ENCODE measurements at places on chromosomes 1 and 21. TPM values are rescaled to one million over a fixed set of nuclear protein-coding genes. Genes with fewer than 3 reads are reported as not detected.

DNA sequence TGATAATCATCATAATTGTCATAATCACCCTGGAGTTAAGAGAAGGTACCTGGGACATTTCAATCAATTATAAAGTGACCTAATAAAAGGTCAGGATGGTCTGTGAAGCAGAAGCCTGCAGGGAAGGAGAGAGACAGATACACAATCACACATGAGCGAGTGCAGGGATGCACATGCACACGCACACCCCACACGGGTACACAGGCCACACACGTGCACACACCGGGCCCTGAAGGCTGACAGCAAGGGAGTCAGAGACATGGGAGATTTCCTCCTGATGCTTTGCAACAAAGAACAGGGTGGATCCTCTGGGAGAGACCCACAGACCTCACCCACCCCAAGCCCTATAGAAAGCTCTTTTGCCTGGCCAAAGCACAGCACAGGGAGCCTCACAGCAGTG lies 82.3 kb upstream of the ZC3H12A start:
- no peak overlapping the region for H3K4me3 ChIP-seq
- DNase-seq = no peak
- H3K27ac ChIP-seq = no peak overlapping the region
- H3K27me3 ChIP-seq = peaks cover 39% of the 10 kb centered on the region
- H3K4me1 ChIP-seq = peaks cover 28% of the 10 kb centered on the region

DNA sequence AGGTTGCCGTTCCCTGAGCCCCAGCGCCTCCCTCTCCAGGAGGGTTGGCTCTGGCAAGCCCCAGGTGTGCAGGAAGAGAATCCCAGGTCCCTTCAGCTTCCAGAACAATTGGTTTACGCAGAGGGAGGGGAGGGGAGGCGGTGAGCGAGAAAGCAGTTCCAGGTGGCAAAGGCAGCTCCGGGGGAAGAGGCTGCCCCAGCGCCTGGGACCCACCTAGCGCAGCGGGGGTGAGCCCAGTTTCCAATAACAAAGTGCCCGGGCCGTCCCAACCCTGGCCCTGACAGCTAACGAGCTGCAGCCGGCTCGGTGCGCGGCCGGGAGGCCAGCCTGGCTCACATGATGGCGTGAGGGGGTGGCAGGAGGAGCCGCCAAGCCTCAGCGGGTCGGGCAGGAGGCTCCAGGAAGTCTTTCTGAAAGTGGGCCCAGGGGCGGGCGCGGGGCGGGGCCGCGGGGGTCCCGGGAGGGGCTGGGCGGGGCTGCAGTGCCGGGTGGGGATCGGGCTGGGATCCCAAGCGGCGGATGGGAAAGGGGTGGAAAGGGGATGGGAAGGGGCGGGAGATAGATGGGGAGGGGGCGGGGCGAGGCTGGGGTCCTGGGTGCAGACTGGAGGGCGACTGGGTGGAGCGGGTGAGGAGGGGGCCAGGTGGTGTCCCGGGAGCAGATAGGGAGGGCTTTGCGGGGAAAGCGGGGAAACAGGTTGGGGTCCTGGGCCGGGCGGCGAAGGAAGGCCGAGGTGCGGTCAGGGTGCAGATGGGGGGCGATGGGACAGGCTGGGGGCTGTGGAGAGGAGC lies 22.8 kb downstream of the DHRS3 start:
- H3K27ac ChIP-seq = no peak overlapping the region
- no peaks in the 10 kb centered on the region for H3K36me3 ChIP-seq
- H3K27me3 ChIP-seq = peaks cover 36% of the 10 kb centered on the region
- DNase-seq = no peak
- peak overlapping the region; percentile 50 for H3K4me3 ChIP-seq

- H3K27me3 ChIP-seq = peaks cover 8% of the 10 kb centered on the region
- H3K36me3 ChIP-seq = no peaks in the 10 kb centered on the region
- H3K4me3 ChIP-seq = no peak overlapping the region
- no peak overlapping the region for H3K27ac ChIP-seq
- H3K4me1 ChIP-seq = peaks cover 36% of the 10 kb centered on the region
Observed at GRCh38 chr1:38134294-38134755, 87.7 kb upstream of the POU3F1 start.

DNA sequence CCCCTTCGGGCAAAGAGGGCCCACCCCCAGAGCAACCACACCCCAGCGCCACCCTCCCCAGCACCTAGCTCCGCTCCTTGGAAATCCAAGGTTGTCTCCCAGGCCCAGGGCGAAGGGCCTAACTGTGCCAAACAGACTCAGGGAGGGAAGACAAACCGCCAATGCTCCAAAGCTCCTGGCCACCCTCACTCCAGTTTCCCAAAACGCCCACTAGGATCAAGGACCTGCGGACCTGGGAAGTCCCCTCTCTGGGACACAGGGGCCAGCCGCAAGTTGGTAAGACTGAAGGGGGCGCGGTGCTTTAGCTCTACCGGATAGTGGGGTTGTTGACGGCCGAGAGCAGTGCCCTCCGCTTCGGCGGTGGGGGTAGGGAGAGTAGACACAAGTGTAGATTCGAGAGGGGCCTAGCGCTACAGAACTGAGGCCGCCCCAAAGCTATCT lies 581 bp downstream of the IRF6 start:
- no peaks in the 10 kb centered on the region for H3K36me3 ChIP-seq
- H3K4me3 ChIP-seq = no peak overlapping the region
- no peak overlapping the region for H3K27ac ChIP-seq

Gene LYPD8
- total RNA-seq = not detected

Gene TRIM67
- total RNA-seq = 1.6 TPM

Gene NUAK2
- total RNA-seq = 14.7 TPM

Gene ERICH3
- not detected for total RNA-seq

Measured in neural crest cell (in vitro differentiated cells).